ENCODE measurements at places on chromosomes 4 and X.
A peak's percentile ranks its signal among the peaks of the same experiment; 100 is the strongest.

DNA sequence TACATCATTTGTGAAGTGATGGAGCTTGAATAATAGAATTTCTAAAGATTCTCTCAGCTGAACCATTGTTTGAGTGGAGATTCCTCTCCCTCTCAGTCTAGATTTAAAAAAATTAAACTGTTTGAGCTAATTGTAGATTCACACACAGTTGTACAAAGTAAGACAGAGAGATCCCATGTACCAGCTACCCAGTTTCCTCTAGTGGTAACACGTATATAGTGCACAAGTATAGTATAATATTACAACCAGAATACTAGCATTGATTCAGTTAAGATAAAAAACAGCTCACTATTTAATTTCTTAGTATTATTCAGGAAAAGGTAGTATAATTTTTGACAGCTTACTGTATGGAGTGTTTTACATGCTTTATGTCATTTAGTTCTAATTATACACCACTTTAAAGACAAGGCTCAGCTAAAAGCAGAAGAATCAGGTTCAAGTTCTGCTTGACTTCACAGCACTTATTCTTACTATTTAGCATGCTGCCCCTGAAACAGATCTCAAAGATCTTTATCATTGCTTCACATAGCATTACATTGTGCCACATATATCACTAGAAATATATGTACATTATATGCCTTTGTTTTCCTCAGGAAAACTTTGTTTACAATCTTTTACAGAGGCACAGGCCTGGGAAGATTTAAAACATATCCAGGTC lies 136.1 kb downstream of the SNCA start:
- no peak for DNase-seq

GRCh38 chr4:111854494-111855087 lies 290.7 kb upstream of the FAM241A start:
- DNase-seq: no peak

GRCh38 chr4:80913381-80913780 lies 117.1 kb upstream of the BMP3 start:
- no peak for DNase-seq

- DNase-seq: no peak
Measured at GRCh38 chr4:127069675-127070074, 563.1 kb upstream of the INTU start.

GRCh38 chr4:87219632-87220093 lies 755 bp downstream of the KLHL8 start:
- DNase-seq: peak; percentile 28

DNA sequence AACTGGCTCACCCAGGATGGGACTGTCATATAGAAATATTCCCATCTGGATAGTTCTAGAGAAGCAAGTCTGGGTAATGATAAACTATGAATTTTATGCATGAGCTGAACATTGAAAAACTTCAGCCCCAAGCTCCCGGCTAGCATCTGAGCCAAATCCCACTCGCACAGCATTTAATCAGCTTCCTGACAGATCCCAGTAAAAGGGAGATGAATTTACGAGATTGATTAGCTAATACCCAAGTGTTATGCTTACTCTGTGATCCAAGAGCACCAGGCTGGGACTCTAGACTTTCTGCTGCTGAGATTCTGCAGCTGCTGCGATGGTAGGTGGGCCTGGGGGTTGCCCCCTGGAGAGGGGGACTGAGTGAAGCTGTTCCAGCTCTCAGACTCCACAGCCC lies 28.0 kb downstream of the FRMPD3 start:
- no peak for DNase-seq

GRCh38 chr4:19329631-19330030 lies 922.1 kb upstream of the SLIT2 start:
- no peak for DNase-seq

- no peak for DNase-seq
Measured at GRCh38 chrX:85024044-85024443, 20.4 kb downstream of the APOOL start.

DNA sequence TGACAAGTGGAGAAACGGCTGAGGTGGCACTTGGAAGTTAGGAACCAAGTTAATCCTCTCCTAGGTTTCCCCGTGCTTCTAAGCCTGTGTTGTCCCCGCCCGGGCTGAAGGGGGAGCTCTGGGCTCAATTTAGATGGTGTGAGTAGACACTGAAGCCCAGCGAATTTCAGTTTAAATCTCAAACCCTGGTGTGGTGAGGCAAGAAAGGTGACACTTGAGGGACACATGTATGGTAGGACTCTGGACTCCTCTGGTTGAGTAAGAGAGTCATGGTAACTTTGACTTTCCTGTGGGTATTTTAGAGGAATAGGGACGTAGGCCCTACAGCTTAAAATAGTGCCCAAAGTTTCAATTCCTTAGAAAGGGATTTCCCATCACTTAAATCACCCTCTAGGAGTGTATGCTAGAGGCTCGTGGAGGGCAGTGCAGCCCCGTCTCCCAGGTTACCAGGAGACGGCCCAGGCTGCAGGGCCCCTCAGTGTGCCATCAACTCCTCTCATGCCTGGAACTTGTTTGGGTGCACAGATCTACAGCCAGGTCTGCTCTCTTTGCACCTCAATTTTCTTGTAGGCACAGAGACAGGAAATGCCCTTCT lies 24.0 kb downstream of the HAND2 start:
- DNase-seq: no peak

All from stimulated activated CD8-positive, alpha-beta memory T cell treated with anti-CD3 and anti-CD28 coated beads, Interleukin-4, amount 100 ng/mL, for 24 hours (primary cell).